Hematopoietic multipotent progenitor cell treated with erythropoietin and hydrocortisone succinate and interleukin-3 and kit ligand, for 6 days (in vitro differentiated cells): ENCODE measurements at places on chromosomes 3 and 15.
A peak's percentile ranks its signal among the peaks of the same experiment; 100 is the strongest.

DNA sequence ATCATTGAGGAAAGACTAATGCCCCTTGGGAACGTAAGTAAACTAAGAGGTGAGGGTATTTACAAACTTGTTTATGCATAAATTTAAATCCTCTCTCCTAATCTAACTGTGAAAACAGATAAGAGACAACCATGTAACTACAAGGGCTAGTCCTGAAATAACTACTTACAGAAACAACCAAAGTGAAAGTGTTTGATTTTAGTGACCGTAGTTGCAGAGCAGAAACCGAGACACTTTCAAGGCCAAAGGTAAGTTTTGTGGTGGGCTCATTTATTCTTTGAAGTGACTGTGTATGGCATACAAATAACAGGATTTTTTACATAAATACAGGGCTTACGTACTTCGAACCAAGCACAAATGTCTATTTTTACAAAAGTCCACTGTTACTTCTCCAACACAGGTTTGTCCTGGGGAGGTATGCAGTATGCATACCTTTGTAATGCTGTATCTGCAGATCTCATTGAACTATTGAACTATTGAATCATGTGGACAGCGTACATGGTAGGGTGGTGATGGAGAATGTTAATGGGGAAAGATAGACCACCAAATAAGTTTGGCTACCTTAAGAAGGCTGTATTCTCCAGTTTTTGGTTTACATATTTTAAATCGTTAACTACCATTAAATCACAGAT, 99.6 kb upstream of the RBMS3 start:
- no peak for DNase-seq

- DNase-seq, result no peak
These were observed 443.3 kb downstream of the MAGI1 start for GRCh38 chr3:65595222-65596028.

GRCh38 chr3:172176061-172176770, 136.8 kb downstream of the FNDC3B start:
- DNase-seq, result no peak

DNA sequence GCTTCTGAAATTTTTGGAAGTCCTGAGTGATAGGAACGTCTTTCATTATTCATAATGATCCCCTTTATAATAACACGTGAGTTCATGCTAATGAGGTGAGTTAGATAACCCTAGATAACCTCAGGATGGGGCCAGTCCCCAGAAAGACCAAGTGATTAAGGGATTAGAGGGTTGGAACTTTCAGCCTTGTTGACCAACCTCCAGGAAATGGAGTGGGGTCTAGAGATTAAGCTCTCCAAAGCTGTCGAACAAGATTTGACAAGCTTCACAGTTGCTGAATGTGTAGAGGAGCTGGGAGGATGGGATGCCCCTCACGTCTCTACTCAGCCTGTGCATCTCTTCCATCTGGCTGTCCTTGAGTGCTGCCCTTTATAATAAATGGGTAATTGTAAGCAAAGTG, 107.1 kb downstream of the ZMAT3 start:
- no peak for DNase-seq

- DNase-seq, result no peak
These were observed 16.8 kb downstream of the ATP10A start for GRCh38 chr15:25846377-25846776.

DNA sequence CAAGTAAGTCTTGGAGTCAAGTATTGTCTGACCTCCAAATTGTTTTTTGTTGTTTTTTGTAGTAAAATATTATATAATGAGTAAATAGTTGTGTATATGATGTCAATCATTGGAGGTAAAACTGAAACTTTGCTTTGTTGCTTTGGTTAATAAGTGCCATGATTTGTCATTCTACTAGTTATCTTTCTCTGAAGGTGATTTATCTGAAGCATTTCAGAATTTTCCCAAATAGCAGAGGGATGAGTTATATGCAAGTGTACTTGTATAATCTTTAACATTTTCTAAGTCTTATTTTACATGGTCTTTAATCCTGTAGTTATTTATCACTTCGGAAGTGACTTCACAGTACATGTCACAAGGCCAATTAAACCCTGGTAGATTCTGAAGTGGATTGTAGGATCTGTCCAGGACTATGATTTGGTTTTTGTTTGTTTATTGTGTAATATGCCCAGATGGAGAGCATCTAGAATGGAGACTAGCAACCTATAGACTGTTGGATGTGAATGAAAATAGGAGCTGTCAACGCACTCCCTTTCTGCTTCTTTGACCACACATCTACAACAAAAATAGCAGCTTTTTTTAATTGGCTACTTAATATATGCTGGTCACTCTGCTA, 93.1 kb upstream of the SAMMSON start:
- DNase-seq, result no peak

DNA sequence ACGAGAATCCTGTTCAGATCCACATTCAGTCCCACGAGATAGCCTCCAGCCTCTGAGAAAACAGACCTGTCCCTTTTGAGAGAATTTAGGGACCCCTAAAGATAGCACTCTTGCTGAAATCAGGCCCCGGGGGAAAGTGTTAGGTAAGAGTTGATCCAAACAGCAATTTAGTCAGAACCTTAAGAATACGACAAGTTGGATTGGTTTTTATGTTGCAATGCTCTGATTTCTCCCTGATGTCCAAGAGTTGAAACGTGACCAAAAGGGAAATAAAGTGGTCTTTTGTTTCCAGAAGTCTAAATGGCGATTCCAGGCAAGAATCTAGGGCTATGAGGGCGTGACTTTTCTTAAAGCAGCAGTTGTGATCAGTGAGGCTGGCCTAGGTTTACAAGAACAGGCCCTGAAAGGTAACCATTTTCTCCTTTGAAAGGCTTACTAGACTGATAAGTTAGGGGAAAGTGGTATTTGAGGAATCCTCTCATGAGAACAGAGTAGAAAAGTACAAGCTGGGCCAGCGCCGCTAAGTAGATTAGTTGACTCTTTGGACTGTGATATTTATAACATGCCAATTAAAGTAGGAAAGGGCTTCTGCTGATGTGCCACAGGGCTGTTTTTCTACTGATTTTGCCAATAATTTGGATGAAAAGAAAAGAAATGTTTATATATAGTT, 4.9 kb downstream of the MAN2A2 start:
- DNase-seq, result no peak

GRCh38 chr3:31671976-31672375, 139.3 kb downstream of the STT3B start:
- peak; percentile 26 for DNase-seq

- DNase-seq, result peak; percentile 47
These were observed 218.6 kb downstream of the GREM1 start for GRCh38 chr15:32936283-32936918.

DNA sequence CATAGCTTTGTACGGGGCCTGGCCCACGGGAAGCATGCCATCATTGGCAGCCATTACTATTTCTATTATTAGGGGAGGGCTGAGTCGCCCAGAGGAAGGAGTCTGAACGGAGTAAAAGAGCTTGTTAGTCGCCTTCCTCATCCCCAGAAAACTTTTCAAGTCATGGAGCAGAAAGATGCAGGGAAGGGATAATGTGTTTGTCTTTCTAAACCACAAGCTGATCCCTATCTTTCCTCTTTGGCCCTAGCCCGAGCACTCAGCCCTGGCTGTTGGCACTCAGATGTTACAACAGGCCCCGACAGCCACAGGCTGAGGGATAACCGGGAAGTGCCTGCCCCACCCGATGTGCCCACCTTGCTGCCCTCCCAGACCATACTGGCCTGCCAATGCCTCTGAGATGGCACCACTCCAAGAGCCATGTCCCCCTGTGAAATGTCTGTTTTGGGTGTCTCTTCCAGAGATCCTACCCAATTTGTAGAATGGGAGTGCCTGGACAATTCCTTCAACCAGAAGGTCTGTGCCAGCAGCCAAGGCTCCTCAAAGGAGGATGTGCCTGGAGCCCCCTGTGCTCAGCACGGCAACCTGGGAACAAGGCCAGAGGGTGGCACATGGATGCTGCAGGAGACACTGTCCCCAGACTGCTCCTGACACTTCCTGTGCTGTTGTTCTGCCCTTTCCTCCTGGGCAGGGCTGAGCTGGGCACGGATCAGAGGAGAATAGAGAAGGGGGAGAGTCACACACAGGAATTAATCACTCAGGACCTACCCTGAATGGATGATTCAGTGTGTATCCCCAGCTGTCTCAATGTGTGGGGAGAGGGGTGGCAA, 10.8 kb downstream of the PAK6 start:
- peak; percentile 43 for DNase-seq

DNA sequence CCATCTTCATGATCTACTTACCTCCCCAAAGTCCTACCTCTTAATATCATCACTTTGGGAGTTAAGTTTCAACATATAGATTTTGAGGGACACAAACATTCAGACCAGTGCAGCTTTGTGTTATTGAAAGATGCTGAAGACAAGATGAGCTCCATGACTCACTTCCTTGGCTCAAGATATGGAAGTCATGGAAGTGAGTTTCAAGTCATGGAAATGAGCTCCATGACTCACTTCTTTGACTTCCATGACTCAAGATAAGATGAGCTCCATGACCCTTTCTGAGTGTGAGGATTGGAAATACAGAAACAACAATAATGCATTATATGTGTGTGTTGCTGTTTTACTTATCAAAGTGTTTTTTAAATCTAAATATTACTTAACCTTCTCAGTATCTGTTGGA, 170.2 kb upstream of the TPRG1 start:
- no peak for DNase-seq

DNA sequence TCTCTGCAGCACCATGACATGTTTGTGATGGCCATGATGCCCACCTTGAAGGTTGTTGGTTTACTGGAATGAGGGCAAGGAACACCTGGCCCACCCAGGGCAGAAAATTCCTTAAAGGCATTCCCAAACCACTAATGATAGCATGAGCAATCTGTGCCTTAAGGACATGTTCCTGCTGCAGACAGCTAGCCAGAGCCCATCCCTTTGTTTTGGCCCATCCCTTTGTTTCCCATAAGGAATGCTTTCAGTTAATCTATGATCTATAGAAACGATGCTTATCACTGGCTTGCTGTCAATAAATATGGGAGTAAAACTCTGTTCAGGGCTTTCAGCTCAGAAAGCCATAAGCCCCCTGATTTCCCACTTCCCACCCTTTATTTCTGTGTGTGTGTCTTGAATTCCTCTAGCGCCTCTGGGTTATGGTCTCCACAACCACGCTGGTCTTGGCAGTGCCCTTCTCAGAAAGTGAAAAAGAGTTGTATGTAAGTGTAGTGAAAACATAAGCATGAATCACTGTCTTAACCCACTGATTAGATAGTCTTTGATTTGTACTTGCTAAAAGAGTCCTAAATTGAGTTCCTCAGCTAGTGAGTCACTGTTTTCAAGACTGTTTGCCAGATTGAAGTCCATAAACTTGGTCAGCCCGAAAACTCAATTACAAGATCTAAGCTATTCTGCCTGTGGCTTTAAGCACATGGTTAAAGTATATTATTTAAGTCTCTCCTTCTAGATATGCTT, 19.0 kb upstream of the CCR2 start:
- no peak for DNase-seq

GRCh38 chr15:43151688-43152087, 18.3 kb downstream of the TMEM62 start:
- peak; percentile 52 for DNase-seq

- DNase-seq, result no peak
These were observed 169.7 kb downstream of the PLCL2 start for GRCh38 chr3:17054301-17054981.

- DNase-seq, result no peak
These were observed 263.9 kb upstream of the TGFBR2 start for GRCh38 chr3:30342318-30343060.

GRCh38 chr3:66450390-66451022, 50.3 kb downstream of the LRIG1 start:
- DNase-seq, result peak; percentile 43

DNA sequence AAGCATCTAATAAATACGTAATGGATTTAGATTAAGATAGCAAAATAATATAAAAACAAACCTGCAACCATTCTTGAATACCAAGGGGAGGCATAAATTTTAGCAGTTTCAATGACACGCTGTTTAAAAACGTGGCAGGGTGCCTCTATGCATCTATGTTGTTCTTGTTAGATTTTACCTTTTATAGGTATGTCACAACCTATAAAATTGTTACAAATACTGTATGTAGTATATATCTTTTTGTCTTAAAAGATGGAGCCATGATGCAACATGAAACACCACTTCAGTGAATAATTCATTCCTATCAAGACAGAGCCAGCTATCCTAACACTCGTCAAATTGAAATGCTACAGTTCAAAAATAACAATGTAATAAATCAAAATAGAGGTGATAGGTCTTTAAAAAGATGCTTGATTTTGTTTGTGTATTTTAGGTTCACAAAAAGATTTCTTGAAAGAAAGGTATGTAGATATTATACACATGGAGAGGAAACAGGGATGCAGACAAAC, 1059.2 kb downstream of the ROBO1 start:
- DNase-seq, result no peak

DNA sequence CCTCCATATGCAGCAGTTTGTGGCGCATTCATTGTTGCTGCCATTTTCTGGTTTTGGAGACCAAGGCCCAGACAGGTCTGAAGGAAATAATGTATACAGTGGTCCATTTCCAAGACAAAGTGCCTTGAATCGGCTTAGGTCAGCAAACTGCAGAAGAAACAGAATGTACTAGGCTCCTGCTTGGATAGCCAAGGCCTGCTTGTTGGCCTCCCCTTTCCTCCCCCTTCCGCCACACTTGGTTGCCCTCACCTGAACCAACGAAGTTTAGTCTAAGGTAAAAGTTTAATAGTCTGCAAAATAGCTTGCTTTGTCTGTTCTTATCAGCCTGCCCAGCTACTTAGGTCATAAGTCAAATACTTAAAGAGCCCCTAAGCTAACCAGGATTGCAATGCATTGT, 12.0 kb upstream of the RTP3 start:
- DNase-seq, result no peak

GRCh38 chr3:62923066-62923465, 47.9 kb upstream of the CADPS start:
- DNase-seq, result no peak

DNA sequence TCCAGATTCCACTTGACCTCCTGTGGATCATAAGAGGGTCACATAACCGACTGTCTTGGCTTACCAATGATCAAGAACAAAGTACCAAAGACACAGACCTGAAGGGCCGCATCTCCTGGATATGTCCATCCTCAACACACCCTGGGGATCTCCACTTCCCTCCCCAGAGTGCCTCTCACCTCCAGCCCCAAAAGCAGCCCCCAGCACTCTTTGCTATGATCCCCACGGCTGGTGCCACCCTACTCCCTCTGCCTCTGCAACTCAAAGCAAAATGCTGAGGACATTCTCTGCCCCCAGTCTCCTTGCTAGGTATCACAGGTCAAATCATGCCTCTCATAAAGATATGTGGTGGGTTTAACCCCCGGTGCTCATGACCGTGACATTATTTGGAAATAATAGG, 32.7 kb downstream of the SLCO2A1 start:
- no peak for DNase-seq

DNA sequence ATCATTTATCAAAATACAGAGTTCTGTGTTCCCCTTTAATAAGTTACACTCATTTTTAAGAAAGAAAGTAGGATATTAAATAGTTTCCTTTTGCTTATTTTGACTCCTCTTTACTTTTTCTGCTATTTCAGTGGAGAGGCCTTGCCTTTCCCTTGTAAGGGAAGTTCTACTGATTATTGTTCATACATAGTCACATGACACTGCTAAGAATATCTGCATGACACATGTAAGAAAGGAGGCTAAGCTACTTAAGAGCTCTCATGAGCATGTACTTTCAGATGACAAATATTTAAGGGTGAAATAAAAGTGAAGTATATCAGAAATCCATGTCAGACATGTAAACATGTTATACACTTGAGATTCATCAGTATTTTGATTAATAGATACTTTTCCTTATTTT, 39.0 kb downstream of the MYRIP start:
- DNase-seq, result no peak
